Hematopoietic multipotent progenitor cell treated with erythropoietin and hydrocortisone succinate and interleukin-3 and kit ligand, for 15 days (in vitro differentiated cells): ENCODE measurements at places on chromosomes 11 and 22.

GRCh38 chr22:38163844-38164550, 17.6 kb downstream of the PLA2G6 start:
- no peak for DNase-seq

DNA sequence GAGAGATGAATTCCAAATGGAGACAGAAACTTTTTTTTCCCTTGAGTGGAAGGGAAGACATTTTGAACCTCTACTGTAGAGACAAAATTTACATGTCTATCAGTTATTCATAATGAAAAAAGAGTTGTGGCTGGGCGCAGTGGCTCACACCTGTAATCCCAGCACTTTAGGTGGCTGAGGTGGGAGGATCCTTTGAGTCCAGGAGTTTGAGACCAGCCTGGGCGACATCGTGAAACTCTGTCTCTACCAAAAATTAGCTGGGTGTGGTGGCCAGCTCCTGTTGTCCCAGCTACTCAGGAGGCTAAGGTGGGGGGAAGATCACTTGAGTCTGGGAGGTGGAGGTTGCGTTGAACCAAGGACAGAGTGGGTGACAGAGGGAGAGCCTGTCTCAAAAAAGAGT, 4.1 kb downstream of the EED start:
- DNase-seq: no peak

GRCh38 chr11:6022956-6023355, 7.6 kb downstream of the OR56A1 start:
- peak; percentile 23 for DNase-seq

DNA sequence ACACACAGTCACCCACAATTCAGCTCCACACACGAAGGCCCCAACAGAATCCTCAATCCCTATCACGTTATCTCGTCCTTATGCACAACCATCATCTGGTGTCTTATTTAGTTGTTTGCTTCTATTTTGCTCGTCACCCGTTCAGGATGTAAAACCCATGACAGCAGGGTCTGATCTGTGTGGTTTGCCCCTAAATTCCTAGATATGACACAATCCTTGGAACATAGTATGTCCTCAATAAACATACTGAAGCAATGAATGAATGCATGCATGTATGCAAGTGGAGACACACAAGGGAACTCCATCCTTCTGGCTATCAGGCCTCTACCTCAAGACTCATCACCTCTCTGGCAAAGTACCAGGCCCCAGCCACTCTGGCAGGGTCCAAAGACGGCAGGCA, 20.2 kb downstream of the STARD10 start:
- no peak for DNase-seq

DNA sequence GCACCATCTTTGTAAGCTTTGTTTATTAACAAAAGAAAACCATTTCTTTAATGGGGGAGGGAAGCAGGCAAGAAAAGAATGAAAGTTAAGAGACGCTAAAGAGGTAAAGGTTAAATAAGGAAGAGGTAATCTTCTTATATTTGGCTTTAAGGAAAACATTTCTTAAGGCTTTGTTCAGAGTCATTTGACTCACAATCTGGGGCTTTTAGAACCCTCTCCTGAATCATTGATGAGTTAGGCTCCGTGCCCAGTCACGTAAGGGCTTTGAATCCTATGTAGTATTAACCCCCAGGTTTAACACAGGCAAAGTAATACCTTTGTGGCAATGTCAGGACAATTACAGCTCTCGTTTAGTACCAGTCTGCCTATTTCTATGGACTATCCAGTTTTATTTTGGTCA, 26.1 kb downstream of the MADD start:
- DNase-seq: no peak

DNA sequence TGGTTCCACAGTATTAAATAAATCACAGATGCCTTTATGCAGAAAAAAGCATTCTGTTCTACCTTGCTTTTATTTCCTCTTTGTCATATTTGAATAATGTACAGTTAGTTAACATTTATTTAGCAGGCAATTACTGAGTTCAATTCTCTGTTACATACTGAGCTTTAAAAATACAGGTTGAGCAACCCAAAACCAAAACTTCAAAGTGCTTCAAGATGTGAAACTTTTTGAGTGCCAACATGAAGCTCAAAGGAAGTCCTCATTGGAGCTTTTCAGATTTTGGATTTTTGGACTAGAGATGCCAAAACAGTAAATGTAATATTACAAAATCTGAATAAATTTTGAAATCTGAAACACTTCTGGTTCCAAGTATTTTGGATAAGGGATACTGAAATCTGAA, 54.1 kb downstream of the PDHX start:
- no peak for DNase-seq
